ENCODE measurements at places on chromosomes 7 and 10.

DNA sequence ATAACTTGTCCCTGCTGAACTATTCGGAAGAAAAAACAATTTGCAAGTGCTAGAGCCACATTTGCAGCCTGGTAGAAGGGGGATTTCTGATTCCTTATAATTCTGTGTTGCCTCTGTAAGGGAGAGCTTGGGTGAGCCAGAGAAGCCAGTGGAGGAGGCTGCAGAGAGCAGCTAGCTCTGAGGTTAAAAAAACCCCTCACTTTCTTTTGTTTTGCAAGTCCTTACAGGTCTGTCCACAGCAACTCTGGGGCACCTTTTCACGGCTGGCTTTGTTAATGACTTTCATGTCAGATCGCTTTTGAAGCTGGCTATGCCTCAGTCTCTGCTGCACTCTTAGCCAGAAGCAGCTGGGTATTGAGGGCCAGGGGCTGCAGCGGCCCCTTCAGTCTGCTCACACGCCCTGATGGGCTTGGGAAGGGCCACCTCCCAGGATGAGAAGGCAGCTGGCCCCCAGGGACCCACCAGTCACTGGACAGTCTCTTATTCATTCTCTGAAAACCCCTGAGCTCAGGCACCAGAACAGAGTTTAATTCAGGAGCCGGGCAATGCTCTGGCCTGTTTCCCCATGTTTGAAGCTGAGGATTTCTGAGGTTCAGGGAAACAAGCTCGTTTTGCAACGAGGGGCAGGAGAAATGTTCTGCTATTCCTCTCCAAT, 30.9 kb downstream of the TRIM8 start:
- DNase-seq = no peak

DNA sequence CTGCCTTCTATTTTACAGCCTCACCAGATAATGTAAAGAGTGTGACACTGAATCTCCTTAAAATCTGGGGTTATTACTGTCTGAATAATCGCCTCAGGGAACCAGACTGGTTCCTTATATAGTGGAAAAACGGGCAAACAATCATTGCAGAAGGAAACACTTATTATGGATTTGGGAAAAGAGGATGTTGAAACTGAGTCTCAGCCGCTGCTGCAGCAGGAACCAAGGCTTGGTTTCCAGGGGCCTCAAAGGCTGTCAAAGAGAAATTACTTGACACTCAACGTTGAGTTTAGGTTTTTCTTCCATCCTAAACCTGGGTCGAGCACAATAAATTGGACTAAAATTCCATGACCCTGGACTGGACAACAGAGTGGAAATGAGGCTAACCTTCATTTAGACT, 103.8 kb upstream of the AHR start:
- no peak for DNase-seq

GRCh38 chr10:3192856-3193635, 20.5 kb upstream of the PITRM1 start:
- no peak for DNase-seq

DNA sequence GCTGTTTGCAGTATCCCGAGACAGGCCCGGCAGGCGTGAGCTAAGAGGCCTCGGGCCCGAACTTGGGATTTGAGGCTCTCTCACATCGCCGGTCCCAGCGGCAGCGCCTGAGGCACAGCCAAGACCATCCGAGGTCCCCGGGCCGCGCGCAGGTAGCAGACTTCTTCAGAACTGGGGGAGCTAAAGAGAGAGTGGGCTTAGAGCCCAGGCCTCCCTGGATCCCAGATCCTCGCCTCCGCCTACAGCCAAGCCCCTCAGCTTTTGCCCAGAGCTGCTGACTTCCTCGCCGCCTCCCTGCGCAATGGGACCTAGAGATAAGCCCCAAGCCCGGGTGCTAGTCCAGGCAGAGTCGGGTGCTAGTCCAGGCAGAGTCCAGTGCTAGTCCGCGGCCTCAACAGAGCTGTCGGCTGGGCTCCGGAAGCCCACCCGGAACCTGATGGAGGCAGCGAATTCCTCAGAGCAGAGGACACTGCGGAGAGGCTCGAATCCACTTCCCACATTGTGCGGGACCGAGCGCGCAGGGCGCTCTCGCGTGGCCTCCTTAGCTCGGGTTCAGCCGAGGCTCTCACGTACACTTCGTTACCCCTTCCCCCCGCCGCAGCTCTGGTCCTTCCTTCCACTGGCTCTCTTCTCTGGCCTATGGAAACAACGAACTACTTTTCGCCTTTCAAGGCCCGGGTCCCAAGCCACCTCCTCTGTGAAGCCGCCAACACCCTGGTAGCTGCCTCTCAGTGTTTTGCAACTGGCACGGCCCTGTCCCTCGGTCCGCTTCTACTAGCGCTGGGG, 5.8 kb downstream of the LBX1 start:
- DNase-seq = no peak

DNA sequence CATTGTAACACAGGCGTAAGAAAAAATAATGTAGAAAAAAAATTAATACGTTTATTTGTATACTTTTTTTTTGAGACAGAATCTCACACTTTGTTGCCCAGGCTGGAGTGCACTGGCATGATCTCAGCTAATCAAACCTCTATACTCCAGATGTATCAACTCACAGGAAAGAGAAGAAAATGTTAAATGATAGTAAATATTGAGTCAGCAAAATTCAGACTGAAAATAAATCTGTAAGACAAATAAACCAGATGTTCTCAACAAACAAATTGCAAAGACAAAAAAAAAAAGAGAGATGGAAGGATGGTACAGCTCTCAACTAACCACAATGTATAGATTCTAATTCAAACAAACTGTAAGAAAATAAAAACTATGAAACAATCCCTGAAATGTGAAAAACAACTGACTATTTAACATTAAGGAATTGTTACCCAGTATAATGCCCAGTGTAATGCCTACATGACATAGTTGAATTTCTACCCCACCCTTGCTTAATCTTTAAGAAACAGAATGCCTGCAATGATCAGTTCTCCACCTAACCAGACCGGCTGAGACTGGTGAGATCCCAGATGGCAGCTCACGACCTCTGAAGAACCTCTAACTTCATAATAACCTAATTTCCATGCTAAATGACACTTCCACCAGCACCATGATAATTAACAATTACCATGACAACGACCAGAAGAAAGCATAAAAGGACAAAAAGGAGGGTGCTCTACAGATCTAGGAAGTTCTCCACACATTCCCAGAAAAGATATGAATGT, 272.0 kb upstream of the GNAI1 start:
- no peak for DNase-seq

- peak; percentile 53 for DNase-seq
Observed at GRCh38 chr10:1109795-1110673, 53.8 kb downstream of the WDR37 start.

DNA sequence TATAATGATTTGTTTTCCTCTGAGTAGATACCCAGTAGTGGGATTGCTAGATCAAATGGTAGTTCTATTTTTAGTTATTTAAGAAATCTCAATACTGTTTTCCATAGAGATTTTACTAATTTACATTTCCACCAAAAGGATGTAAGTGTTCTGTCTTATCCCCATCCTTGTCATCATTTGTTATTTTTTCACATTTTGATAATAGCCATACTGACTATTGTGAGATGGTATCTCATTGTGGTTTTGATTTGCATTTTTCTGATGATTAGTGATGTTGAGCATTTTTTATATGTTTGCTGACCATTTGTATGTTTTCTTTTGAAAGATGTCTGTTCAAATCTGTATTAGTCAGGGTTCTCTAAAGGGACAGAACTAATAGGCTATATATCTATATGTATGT, 160.0 kb upstream of the TMEM229A start:
- DNase-seq = no peak

- no peak for DNase-seq
Observed at GRCh38 chr7:156353352-156353751, 287.2 kb upstream of the RNF32 start.

DNA sequence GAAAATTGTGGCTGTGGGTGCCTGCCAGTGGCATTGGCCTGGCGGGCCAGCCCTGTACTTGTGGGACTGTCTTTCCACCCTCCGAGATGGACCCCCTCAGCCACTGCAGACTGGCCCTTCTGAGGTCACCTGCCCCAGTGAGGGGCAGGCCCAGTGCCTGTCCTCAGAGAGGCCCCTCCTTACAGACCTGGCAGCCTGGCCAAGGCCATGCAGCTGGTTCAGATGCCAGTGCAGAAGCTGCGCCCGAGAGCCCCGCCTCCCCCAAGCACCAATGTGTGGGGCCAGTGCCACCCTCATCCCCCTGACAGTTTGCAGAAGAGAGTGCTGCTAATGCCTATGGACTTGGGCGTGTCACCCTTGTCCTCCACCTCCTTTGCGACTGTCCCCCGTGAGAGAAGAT, 10.0 kb downstream of the ZNF316 start:
- no peak for DNase-seq

- no peak for DNase-seq
Observed at GRCh38 chr7:72321081-72321480, 91.1 kb downstream of the CALN1 start.

DNA sequence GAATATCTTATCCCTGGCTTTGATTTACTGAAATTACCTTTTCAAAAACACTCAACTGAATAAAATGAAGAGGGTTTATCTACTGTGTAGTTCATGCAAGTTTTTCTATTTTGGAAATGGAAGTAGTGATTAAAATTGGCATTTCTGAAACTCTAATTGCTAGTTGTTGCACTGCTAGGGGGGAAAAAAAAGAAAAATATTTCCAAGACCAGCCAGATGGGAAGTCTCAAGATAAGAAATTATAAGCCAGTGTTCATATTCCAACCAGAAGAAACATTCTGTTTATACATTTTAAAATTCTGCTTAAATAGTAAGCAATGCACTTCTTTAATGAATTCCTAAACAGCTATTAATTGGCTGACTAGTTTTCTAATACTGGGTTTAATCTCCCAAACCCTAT, 9.4 kb upstream of the ADO start:
- no peak for DNase-seq

DNA sequence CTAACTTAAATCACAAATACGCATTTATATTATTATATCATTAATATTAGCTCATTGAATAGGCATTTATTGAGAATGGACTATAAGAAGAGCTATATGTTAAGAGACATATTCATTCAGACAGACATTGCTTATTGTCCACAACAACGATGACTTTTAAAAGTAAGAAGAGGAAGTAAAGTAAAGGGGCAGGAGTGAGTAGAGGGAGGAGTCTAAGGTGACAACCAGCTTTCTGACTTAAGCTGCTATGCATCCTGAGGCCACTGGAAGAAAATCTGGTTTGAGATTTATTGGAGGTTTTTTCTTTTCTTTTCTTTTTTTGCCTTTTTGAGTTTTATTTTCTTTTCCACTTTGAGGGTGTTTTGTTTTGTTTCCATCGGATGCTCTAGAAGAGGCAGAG, 723.5 kb downstream of the GRM8 start:
- no peak for DNase-seq
